ENCODE measurements at places on chromosomes 1 and 21. TPM values are rescaled to one million over a fixed set of nuclear protein-coding genes. Genes with fewer than 3 reads are reported as not detected.

Gene IL12RB2
- polyA plus RNA-seq, result not detected

Gene CZIB
- 82.5 TPM for polyA plus RNA-seq

Gene SPRR2A
- not detected for polyA plus RNA-seq

Gene TMEM52
- polyA plus RNA-seq, result 0.53 TPM

Gene CIART
- polyA plus RNA-seq, result 9.4 TPM

Gene CFHR3
- not detected for polyA plus RNA-seq

Data from AG04450 (cell line).